Osteocyte (in vitro differentiated cells): ENCODE measurements at places on chromosomes 6 and 20. TPM values are rescaled to one million over a fixed set of nuclear protein-coding genes. Genes with fewer than 3 reads are reported as not detected.

GRCh38 chr6:80637312-80637711, 530.8 kb downstream of the BCKDHB start:
- DNase-seq = no peak

- DNase-seq = no peak
Observed at GRCh38 chr6:134267917-134268361, 50.0 kb downstream of the SGK1 start.

OR2H2 gene
- total RNA-seq = not detected in 2 replicates

IRF4 gene
- total RNA-seq = not detected in 2 replicates
